ENCODE measurements at places on chromosomes 16 and 17. TPM values are rescaled to one million over a fixed set of nuclear protein-coding genes. Genes with fewer than 3 reads are reported as not detected.

- DNase-seq, result no peak
These were observed 25.1 kb downstream of the ABR start for GRCh38 chr17:1154704-1155103.

- DNase-seq, result peak; percentile 88
These were observed 335 bp downstream of the TMEM11 start for GRCh38 chr17:21213638-21214014.

DNA sequence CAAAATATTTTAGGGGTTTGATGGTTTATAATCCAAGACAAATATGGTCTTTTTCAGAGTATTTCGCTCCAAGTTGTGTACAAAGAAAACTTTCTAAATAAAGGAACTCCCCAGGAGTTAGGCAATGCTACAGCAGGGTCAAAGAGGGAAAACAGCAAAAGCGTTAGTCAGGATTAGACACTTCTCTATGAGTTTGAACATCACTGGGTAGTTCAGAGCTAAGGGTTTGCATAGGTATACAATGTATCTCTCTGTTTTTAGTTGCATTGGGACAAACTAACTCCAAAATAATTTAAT lies 34.8 kb downstream of the FAM20A start:
- no peak for DNase-seq

DNA sequence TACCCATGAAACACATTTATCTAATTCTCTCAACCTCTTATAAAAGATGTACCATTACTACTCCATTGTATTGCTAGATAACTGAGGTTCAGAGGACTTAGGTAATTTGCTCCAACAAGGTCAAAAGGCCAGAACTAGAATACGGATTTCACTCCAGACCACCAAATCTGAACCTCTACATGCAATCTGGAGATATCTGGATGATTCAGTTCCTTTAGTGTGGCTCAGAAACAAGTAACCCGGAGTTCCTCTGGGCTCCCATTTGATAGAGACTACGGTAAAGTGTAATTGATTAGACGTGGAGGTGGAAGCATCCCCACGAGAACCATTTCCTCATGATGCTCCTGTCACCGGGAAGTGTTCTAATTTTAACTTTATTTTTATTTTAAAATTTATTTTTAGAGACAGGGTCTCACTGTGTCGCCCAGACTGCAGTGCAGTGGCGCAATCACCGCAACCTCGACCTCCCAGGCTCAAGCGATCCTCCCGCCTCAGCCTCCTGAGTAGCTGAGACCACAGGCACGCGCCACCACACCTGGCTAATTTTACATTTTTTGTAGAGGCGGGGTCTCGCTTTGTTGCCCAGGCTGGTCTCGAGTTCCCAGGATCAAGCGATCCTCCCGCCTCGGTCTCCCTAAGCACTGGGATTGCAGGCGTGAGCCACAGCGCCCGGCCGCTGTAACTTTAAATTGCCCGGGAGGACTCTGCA lies 608 bp upstream of the COX10 start:
- DNase-seq, result no peak

DNA sequence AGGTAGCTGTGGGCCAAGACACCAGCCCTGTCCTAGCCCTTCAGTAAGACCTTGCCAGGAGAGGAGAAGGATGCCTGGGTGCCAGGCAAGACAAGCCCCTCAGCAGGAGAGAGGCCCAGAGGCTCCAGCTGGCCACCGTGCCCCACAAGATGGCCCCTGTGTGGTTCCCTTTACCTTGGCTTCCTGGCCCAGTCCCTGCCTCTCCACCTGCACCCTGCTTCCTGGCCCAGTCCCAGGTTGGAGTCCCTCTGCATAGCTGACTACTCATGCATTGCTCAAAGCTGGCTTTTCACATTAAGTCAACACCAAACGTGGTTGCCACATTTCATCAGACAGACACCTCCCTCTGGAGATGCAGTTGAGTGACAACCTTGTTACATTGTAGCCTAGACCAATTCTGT lies 4.0 kb downstream of the SYNGR3 start:
- no peak for DNase-seq

DNA sequence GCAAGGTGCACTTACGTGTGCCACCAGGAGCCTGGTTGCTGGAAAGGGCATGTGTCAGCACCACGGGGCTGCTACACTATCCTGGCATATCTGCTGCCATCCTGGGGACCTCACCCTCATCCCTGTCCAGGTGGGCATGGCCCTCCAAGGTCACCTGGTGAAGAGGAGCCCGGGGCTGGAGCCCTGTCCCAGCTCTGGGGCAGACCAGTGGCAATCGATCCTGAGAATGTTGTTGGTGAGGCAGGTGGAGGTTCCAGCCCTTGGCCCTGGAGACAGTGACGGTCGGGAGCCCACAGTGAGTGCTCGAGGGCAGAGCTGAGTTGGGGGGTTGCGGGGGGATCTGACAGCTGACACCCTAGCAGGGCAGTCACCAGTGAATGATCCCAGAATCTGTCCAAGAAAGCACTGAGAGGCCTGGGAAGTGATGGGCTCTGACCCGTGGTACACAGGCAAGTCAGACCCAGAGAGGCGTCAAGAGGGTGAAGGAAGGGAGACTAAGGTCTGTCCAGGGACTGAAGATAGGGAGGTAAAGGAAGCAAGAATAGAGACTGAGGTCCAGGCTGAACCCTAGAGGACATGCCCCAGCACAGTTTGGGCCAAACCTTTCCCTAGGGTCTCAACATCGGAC lies 17.6 kb downstream of the POLR3K start:
- DNase-seq, result no peak

- DNase-seq, result no peak
These were observed 656.6 kb downstream of the WWOX start for GRCh38 chr16:78755751-78756661.

DNA sequence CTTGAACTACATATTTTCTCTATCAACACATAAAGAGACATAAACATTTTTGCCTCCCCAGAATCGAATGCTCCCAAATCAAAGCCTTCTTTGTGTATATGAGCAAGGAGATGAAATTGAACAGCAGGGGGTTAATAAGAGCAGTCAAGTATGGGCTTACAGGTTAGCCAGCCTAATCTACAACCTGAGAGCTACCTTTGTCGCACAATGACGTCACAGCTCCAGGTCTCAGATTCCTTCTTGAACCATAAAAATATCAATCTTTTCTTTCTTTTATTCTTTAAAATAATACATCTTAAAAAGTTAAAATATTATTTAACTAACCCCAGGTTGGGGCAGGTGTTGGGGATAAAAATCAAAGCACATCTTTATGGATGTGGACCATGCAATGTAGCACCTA lies 482.9 kb upstream of the CDH11 start:
- DNase-seq, result no peak

GRCh38 chr16:78461496-78462287 lies 362.2 kb downstream of the WWOX start:
- no peak for DNase-seq

DNA sequence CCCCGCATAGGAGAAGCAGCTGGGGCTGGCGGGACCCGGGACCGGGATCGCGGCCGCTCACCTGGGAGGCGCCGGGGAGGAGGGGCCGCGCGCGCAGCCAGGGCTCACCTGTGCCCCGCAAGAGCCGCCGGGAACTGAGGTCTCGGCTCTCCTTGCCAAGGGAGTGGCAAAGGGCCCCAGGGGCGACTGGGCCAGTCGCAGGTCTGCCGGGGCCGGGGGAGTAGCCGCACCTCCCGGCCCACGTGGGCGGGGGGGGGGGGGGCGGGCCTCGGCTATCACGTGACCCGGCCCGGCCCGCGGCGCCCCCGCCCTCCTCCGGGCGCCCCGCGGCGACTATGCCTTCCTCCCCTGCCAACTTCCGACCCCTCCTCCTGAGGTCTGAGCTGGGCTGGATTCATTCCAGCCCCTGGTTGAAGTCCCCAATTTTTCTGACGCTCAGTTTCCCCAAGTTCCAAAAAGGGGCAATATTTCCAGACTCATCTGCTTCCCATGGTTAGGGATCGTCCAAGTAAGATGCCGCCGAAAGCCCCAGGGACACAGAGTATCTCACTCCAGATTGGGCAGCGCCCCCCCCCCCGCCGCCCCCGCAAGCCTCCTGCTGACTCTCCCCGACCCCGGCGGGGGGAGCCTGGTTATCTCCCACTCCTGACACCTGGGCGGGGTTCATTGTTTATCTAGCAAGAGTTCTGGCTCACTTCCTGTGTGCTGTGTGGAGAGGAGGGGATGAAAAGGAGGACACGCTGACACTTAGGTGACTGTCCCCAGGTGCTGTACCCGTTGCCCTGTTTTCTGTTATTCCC lies at the start of gene TMC6:
Gene TMC6, minus strand, starts transcription at position 205 of the 800 bp plus-strand sequence. CDS start 1,923 bp downstream, outside the sequence.
- DNase-seq, result peak; percentile 99

GRCh38 chr17:71247441-71248015 lies 873.3 kb upstream of the SOX9 start:
- DNase-seq, result no peak

Gene TNFRSF13B
- total RNA-seq, result 0.21 TPM

Gene ST6GALNAC1
- not detected for total RNA-seq

Gene RRAD
- not detected for total RNA-seq

Gene LDAF1
- 27.3 TPM for total RNA-seq

All from H7 (cell line).